ENCODE measurements at places on chromosomes 1 and 21.

GRCh38 chr21:42472521-42472920 lies 23.5 kb downstream of the RSPH1 start:
- H3K27me3 ChIP-seq, result peaks cover 8% of the 10 kb centered on the region
- no peaks in the 10 kb centered on the region for H3K36me3 ChIP-seq
- H3K27ac ChIP-seq, result no peak overlapping the region
- no peak overlapping the region for H3K4me3 ChIP-seq

DNA sequence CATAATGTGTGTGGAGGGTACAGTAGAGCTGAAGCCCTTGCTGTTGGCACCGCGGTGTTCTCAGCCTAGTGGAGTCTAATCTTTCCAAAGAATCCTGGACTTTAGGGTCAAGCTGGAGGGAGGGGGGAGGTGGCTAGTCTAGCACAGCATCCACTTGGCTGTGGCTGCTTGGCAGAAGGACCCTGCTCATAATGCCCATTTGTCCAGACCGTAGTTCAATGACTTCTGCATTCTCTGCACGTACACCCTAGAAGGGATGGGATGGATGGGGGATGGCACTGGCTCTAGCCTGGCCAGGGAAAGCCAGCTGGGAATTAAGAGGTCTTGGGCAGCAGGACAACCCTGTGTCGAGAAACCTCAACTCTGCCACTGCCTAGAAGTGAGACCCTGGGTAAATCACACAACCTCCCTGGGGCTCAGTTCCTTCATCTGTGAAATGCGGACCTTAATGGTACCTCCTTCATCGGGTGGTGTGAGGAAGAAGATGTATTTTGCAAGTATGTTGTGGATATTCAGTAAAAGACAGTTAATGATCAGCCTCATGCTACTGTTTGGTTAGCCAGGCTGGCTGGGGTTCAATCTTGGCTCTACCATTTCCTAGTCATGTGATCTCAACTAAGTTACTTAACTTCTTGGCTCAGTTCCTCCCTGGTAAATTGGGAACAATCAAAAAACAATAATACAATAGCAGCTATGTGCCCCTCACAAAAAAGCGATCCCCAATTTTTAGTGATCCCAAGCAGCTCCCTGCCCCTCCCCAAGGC lies 27.2 kb upstream of the CLIC4 start:
- no peaks in the 10 kb centered on the region for H3K27me3 ChIP-seq
- peaks cover 59% of the 10 kb centered on the region for H3K4me1 ChIP-seq
- peak overlapping the region; percentile 82 for H3K27ac ChIP-seq
- no peak overlapping the region for H3K4me3 ChIP-seq
- no peak for DNase-seq

- H3K36me3 ChIP-seq, result no peaks in the 10 kb centered on the region
- H3K4me3 ChIP-seq, result no peak overlapping the region
- H3K4me1 ChIP-seq, result peaks cover 9% of the 10 kb centered on the region
- H3K27me3 ChIP-seq, result no peaks in the 10 kb centered on the region
Observed at GRCh38 chr1:96843196-96843595, 121.6 kb downstream of the PTBP2 start.

GRCh38 chr1:15012822-15013221 lies 140.7 kb upstream of the TMEM51 start:
- H3K27me3 ChIP-seq, result no peaks in the 10 kb centered on the region
- no peaks in the 10 kb centered on the region for H3K4me1 ChIP-seq
- H3K36me3 ChIP-seq, result no peaks in the 10 kb centered on the region
- H3K4me3 ChIP-seq, result no peak overlapping the region
- no peak overlapping the region for H3K27ac ChIP-seq
- no peak for DNase-seq

GRCh38 chr1:9558271-9558945 lies 19.1 kb downstream of the SLC25A33 start:
- no peaks in the 10 kb centered on the region for H3K27me3 ChIP-seq
- no peak overlapping the region for H3K4me3 ChIP-seq
- H3K36me3 ChIP-seq, result no peaks in the 10 kb centered on the region
- no peak overlapping the region for H3K27ac ChIP-seq
- peaks cover 8% of the 10 kb centered on the region for H3K4me1 ChIP-seq

DNA sequence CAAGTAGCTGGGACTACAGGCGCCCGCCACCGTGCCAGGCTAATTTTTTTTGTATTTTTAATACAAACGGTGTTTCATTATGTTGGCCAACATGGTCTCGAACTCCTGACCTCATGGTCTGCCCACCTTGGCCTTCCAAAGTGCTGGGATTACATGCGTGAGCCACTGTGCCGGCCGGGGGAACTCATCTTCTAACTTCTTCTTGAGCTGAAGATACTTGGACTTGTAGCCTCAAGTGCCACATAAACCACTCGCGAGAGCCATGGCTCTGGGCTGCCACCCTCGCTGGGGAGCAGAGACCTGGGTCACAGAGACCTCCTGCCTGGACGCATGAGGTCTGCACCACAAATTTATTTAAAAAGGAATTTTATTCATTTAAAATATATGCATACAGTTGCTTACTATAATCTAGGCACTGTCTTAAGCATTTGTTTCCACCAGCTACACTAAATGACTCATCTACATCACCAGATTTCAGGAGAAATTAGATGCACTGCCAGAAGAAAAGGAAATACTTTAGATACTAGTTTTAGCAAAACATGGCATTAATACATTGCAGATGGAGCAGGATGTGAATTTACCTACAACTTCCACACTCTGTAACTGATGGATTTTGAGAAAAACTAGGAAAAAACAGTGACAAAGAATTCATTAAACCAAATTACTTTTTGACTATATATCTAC lies 29.9 kb upstream of the PUM1 start:
- H3K4me3 ChIP-seq, result no peak overlapping the region
- H3K36me3 ChIP-seq, result no peaks in the 10 kb centered on the region
- peak overlapping the region; percentile 35 for H3K27ac ChIP-seq

Data from GM23248 (cell line).